ENCODE measurements at places on chromosomes 4 and X.

GRCh38 chrX:2928191-2928582 is 952 bp downstream of the ARSD start:
- peak; percentile 52 for DNase-seq

DNA sequence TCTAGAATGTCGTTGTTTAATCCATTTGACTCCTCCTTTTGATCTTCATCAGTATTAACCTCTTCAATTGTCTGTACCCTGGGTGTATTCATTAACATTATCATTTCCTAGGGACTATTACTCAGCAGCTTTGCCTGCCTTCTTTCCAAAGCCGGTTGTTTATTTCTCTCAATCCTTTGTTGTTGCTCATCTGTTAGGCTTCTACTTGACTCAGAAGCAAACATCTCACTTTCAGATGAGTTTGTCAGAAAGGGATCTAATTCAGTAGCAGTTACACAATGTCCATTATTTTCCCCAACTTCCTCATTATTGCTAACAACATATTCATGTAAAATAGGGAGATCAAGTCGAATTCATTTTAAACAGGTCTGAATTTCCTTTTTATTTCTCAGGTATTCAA is 22.1 kb upstream of the HSD17B10 start:
- no peak for DNase-seq

GRCh38 chr4:95515589-95515988 is 33.2 kb downstream of the UNC5C start:
- DNase-seq: no peak

DNA sequence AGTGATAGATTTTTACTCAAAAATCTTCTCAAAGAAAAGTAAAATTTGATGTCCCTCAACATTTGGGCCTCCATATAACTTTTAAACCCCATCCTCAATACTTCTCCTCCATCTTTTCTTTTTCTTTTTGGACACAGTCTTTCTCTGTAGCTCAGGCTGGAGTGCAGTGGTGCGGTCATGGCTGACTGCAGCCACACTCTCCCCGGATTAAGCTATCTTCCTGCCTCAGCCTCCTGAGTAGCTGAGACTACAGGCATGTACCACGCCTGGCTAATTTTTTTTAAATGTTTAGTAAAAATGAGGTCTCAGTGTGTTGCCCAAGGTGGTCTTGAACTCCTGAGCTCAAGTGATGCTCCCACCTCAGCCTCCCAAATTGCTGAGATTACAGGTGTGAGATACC is 33.1 kb downstream of the KDM6A start:
- DNase-seq: no peak

GRCh38 chr4:83285055-83285407 is 433 bp upstream of the COQ2 start:
- DNase-seq: no peak

- DNase-seq: no peak
These were observed 29.7 kb downstream of the PRRG1 start for GRCh38 chrX:37378830-37379229.

GRCh38 chr4:4507403-4507802 is 34.4 kb downstream of the STX18 start:
- no peak for DNase-seq

DNA sequence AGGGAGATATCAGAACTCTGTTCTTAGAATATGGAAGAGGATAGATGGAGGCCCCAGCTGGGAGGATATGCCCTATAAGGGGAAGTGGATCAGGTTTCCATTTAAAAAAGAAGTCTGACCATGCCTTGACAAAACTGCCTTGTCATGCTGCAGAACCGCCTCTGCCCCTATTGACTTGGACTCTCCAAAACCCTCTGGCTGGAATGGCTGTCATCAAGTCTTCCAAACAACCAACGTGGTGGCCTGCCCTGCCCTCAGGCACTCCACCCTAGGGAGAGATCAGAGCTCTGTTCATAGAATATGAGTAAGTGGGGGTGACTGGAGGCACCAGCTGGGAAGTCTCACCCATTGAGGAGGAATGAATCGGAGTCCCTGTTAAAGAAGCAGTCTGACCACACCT is 114.9 kb downstream of the VSIG4 start:
- no peak for DNase-seq

DNA sequence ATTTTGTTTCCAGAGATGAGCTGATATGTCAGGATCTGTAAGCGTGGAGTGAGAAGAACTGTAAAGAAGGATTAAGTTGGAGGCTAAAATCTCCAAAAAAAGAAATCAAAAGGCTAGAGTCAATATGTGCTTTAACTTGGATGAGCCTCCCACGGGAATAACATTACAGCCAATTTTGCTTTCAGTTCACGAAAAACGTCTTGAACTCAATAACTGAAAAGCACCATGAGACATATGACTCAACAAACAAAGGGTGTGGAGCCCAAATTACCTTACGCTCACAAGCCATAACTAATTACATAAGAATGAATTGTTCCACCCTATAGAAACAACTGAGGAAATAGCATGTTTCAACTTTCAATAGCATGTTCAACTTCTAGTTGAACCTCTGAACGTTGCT is 22.3 kb downstream of the TMPRSS11D start:
- DNase-seq: no peak

All from NCI-H510A (cell line).